CD4-positive, alpha-beta T cell treated with Interleukin-17A for 4 hours (primary cell): ENCODE measurements at places on chromosomes 3 and 15.

DNA sequence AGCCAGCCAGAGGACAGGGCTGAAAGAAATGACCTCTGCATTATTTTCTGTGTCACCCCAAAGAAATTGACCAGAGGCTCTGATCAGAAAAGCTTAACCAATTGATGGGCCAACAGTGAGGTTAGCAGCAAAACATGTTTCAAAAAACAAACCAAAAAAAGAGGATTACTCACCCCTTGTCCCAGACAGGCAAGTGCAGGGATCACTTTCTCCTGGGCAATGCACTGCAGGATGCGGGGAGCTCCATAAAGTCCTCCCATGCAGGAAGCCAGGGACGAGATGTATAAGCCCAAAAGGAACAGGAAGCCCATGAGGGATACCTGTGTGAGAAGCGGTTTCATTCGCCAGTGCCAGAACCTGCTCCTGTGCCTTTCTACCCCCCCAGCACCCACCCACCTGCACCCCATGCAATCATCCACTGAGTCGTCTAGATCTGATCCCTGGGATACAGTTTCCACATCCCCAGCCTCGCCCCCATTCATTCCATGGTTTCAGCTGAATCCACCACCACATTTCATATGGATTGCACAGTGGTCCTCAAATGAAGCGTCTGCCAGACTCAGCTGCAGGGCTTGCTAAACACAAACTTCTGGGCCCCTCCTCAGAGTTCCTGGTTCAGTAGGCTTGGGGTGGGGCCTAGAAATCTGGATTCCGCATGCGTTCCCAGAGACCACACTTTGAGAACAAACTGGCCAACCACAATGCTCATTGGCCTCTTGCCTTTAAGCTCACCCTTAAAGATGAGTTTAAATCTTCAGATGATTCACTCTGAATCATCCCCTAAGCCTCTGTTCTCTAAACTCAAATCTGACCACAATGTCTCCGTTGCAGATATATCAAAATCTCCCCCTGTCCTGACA lies 54.4 kb upstream of the HEG1 start:
- DNase-seq, result no peak

GRCh38 chr3:58528629-58529028 lies 8.4 kb downstream of the ACOX2 start:
- DNase-seq, result no peak

DNA sequence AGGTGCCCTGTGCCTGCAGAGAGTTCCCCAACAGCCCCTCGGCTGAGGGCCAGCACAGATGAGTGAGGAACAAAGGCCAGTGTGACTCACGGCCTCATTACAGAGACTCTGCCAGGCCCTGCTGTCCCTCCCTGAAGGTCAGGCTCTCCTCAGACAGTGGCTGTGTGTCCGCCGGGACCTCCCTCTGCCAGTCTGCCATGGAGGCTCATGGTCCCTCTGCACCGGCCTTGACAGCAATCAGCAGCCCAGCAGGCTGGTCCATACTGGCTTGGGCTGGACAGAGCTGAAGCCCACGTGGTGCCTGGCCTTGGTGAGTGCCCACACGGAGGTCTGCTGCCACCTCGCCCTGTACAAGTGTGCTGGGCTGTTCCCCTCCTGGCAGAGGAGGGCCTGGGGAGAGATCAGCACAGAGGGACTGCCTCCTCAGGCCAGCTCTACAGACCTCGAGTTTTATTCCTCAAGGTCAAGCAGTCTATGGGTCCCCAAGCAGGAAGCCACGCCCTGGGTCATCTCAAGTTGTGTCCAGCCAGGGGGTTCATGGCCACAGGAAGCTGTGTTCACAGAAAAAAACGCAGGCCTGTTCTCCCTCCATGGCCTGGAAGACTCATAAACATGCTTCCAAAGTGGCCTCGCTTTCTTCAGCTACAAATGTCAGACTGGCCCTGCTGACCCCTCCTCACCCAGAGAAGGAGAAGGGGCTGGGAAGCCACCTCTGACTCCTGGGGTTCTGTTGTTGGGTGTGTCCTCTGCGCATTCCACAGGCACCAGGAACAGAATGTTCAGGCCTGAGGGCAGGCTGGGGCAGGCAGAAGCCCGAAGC lies 27.0 kb downstream of the SLC41A3 start:
- no peak for DNase-seq

DNA sequence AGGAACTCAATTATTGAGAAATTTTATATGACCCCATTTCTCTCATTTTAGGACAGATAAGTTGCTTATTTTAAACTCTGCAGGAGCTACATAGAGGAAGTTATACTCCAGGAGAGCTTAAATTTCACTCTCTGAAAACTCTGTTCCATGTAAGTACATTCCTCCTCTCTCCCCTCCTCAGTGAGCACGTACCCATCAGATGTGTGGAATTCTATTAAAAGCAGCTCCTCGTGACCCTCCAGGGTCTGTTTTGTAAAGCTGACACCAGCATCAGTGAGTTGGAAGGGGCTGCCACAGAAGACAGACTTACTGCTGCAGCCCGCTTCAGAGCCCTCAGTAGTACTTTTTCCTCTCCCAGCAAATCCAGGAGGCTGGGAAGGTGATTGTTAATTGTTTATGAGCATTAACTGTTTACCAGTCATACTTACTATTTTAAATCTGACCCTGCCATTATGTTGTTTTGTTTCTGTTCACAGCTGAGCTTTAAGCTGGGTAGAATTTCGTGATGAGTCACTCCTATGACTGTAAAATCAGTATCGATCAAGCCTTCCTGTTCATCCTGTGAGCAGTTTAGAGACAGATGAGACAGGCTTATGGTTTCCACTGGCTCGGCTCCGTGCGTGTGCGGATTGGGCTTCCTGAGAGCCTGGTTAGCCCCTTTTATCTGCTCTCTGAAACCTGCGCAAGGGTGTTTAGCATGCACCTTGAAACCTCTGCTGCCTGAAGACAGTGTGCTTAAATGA lies 20.4 kb downstream of the IGF1R start:
- DNase-seq, result peak; percentile 65

DNA sequence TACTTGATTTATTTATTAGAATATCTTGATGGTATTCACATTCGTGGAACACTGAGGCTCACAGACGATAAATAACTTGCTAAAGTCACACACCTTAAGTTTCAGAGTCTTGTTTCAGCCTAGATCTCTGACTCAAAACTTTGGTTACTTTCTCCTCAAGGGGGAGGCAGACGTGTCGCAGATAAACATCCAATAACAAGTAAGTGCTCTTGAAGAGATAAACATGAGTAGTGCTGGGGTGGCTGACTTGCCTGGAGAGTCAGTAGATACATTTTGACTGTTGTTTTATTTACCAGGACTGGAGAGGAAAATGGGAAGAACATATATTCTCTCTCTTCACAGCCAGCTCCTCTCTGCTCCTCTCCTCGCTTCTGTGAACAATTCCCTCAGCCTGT lies 31.3 kb downstream of the FBXO45 start:
- DNase-seq, result no peak

DNA sequence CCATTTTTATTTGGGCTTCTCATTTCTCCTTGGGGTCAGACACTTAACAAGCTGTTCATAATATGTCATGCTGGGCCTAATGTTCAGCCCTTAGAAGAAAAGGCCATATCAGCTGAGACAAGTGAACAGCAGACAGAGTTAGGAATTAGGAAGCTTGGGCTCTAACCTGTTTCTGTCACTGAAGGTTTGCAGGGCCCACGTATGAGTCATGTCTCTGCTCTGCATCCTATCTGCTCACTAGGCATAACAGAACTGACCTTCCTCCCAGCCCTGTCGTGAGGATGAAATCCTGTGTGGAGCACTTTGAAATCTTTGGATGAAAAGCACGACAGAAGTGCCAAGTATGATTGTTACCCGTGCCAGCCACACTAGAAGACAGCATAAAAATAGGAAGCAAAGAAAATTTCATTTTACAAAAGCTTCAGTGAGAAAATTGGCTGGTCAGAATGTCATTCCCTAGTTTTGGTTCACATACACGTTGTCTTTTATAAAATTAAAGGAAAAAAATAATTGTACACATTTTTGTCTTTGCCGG lies 26.5 kb upstream of the CD47 start:
- DNase-seq, result no peak

DNA sequence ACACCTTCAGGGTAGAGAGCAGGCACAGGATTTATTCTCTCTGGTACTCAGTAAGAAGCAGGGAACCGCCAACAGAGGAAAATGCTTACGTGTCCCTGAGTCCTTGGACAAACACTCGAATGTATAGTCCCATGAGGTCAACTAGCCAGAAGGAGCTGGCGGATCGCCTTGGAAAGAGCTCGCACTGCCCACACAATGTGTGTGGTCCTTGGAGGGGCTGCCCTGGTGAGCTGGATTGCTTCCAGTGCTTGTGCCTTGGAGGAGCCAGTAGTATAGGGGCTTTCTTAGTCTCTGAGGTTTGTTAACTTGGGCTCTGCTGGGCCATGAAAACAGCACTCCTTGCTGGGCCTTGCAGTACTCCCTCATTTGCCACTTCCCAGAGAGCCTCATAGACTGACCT lies 40.7 kb upstream of the VILL start:
- no peak for DNase-seq

DNA sequence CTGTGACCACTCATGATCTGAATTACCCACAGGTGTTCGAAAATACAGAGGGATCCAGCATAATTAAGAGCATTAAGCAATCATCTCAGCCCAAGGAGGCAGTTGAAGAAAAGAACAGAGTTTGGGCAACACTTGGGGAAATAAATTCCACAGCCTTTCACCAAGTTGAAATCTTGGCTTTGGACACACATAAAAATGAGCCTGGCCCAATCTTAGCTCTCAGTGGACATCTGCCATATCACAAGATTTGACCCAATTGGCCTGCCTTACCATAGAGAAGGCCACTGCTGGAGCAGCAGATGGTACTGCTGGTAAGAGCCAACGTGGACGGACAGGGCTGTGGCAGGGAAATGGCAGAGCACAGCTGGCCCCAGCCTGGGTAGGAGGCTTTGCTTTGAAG lies 13.0 kb downstream of the FOXP1 start:
- DNase-seq, result no peak

GRCh38 chr3:101453961-101454360 lies 59.1 kb downstream of the SENP7 start:
- no peak for DNase-seq

DNA sequence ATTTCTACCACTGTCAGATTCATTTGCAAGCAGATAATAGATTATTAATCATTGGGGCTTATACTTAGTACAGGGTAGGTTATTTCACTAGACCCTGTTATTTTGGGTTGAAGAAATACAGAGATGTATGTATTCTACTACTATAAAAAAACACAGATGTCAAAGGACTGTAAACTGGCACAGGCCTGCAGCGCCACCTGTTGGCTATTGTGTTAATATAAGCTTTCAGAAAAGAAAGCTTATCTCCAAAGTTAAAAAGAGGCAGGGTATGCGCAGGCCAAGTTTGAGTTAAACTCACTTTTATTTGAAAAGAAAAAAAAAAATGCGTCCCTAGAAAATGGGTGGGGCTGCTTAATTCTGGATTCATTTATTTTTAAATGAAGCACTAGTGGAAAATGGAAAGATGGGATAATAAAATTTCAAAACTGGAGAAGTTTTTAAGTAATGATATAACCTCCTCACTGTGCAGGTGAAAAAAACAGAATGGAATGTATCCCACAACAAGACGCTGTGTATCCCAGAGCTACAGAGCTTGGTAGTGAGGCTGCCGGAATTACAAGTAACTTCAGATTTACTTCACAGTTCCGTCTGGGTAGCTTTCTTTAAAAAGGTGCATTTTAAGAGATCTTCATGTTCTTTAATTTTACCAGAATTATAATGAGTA lies 407.2 kb upstream of the TGFBR2 start:
- peak; percentile 81 for DNase-seq

GRCh38 chr3:117463276-117464115 lies 753.9 kb downstream of the TUSC7 start:
- no peak for DNase-seq
